ENCODE measurements at places on chromosomes 2 and 18. TPM values are rescaled to one million over a fixed set of nuclear protein-coding genes. Genes with fewer than 3 reads are reported as not detected.

The C1QL2 gene
- not detected for total RNA-seq

GRCh38 chr2:236075802-236076201, 92.4 kb downstream of the GBX2 start:
- DNase-seq = no peak

DNA sequence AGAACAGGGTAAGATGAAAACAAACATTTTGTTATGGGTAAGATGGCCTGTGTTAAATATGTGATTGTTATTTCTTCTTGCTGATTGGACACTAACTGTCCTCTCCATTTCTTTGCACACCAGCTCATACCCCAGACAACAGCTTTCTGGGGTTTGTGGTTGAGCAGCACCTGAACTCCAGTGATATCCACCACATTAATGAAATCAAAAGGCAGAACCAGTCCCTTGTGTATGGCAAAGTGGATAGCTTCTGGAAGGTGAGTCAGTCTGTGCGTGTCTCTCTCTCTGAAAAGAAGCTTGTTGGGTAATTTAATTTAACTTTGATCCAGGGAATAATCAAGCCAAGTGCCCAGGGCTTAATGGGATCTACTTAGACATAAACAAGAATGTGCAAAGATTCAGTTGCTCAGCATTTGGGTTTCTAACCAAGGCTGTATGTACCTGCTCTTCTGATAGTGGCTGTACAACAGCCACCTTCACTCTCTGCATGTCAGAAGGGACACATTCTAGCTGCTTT, 108.3 kb downstream of the MGAT5 start:
- DNase-seq = no peak

The ROCK2 gene
- 39.0 TPM for total RNA-seq
